Omental fat pad (tissue), 4 donors: ENCODE measurements at places on chromosomes 2 and 18.

- DNase-seq = no peak
Observed at GRCh38 chr2:136334967-136335366, 217.0 kb upstream of the CXCR4 start.

DNA sequence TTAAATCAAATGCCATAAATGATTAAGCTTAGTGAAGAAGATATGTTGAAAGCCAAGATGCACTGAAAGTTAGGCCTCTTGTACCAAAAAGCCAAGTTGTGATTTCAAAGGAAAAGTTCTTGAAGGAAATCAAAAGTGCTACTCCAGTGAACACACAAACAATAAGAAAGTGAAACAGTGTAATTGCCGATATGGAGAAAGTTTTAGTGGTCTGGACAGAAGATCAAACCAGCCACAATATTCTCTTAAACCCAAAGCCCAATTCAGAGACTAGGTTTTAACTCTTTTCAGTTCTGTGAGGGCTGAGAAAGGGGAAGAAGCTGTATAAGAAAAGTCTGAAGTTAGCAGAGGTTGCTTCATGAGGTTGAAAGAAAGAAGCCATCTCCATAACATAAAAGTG lies 101.8 kb upstream of the RPE start:
- DNase-seq = no peak

DNA sequence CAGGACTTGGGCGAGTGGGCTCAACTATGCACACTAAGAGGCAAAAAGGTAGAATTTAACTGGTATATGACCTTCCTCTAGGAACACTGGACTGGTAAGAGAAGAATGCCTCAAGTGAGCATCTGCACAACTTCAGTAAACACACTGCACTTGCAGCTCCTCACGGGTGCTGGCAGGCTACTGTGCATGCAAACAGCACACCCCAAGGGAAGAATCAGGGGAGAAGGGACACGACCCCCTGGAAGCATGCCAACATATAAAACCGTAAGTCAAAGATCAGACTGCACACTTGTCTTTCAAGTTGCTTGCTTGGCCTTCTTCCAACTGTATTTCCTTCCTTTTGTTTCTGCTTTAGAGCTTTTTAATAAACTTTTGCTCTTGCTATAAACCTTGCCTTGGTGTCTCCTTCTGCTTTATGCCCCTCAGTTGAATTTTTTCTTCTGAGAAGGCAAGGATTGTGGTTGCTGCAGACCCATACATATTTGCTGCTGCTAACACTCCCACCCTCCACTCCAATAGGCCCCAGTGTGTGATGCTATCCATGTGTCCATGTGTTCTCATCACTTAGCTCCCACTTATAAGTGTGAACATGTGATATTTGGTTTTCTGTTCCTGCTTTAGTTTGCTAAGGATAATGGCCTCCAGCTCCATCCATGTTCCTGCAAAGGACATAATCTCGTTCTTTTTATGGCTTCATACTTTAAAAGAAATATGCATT lies 263.7 kb upstream of the SPOPL start:
- DNase-seq = no peak

GRCh38 chr2:156986339-156986988 lies 271.0 kb upstream of the GALNT5 start:
- DNase-seq = no peak

DNA sequence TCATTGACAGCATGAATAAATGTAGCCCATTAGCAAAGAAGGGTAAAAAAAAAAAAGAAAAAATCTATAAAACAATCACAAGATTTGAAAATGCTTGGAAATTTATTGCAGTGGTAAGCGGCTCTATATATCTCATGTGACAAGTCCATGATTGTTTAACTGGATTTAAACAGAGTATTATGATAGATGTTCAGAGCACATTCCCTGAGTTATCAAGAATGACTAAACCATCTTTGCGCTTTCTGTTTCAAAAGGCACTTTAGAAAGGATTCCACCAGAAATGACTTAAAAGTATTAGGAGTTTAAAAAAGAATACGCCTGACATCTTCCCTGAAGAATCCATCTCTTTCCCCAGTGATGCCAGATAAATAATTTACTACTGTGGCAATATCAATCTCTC lies 409.5 kb upstream of the UBE2E3 start:
- no peak for DNase-seq

- DNase-seq = no peak
Observed at GRCh38 chr2:38147333-38148121, 71.6 kb upstream of the CYP1B1 start.
